A549 treated with RU486 at 1 μM for 4 hours (cell line): ENCODE measurements at places on chromosomes 4 and X. TPM values are rescaled to one million over a fixed set of nuclear protein-coding genes. Genes with fewer than 3 reads are reported as not detected.

Gene SLC6A8
- 8.8 to 12.5 TPM (median 9.8 TPM) in 5 replicates for total RNA-seq

Gene GAGE12F
- not detected in 5 replicates for total RNA-seq

Gene KCNE5
- total RNA-seq, result 0.14 to 0.21 TPM (median 0.19 TPM) in 4 of 5 replicates, not detected in the other

Gene FGFBP1
- total RNA-seq, result 3.7 to 4.5 TPM (median 4.3 TPM) in 5 replicates

Gene PFKFB1
- 0.10 TPM in 1 of 5 replicates, not detected in the others for total RNA-seq

Gene CPE
- 0.81 to 2.0 TPM (median 1.7 TPM) in 5 replicates for total RNA-seq

Gene TMPRSS11B
- not detected in 5 replicates for total RNA-seq

Gene ETDB
- not detected in 5 replicates for total RNA-seq

Gene MPP1
- 16.3 to 17.3 TPM (median 16.8 TPM) in 5 replicates for total RNA-seq

Gene ASMT
- total RNA-seq, result 0.09 to 0.34 TPM (median 0.30 TPM) in 3 of 5 replicates, not detected in the others

Gene GPM6B
- 0.03 to 0.30 TPM in 2 of 5 replicates, not detected in the others for total RNA-seq

Gene TEX28
- not detected in 5 replicates for total RNA-seq

Gene NAA11
- not detected in 5 replicates for total RNA-seq

Gene ZMAT1
- total RNA-seq, result 0.06 TPM in 1 of 5 replicates, not detected in the others

Gene HTT-AS
- not detected in 5 replicates for total RNA-seq

Gene MGST2
- 47.2 to 65.3 TPM (median 52.3 TPM) in 5 replicates for total RNA-seq

Gene MAGIX
- total RNA-seq, result 1.7 to 3.4 TPM (median 2.5 TPM) in 5 replicates

Gene FOXR2
- not detected in 5 replicates for total RNA-seq

Gene PAGE2B
- total RNA-seq, result not detected in 5 replicates

Gene ZNF711
- 0.24 to 1.1 TPM (median 0.89 TPM) in 5 replicates for total RNA-seq

Gene MGAT4D
- not detected in 5 replicates for total RNA-seq

Gene CPLX1
- total RNA-seq, result 0.47 to 0.70 TPM (median 0.51 TPM) in 5 replicates

Gene AMOT
- total RNA-seq, result 0.05 TPM in 1 of 5 replicates, not detected in the others

Gene ZFP92
- 0.31 to 0.62 TPM (median 0.50 TPM) in 5 replicates for total RNA-seq

Gene NDP
- not detected in 5 replicates for total RNA-seq

Gene GPAT3
- 37.8 to 51.1 TPM (median 48.3 TPM) in 5 replicates for total RNA-seq

Gene GC
- total RNA-seq, result not detected in 5 replicates

Gene PAGE5
- not detected in 5 replicates for total RNA-seq

Gene FANCB
- total RNA-seq, result 0.65 to 4.6 TPM (median 3.4 TPM) in 5 replicates

Gene NKX6-1
- total RNA-seq, result 0.17 to 0.82 TPM (median 0.43 TPM) in 5 replicates

Gene GJB1
- 0.19 TPM in 1 of 5 replicates, not detected in the others for total RNA-seq

Gene SHISA3
- 0.05 TPM in 1 of 5 replicates, not detected in the others for total RNA-seq

Gene CFAP47
- total RNA-seq, result not detected in 5 replicates

Gene XK
- 0.27 to 0.54 TPM (median 0.39 TPM) in 5 replicates for total RNA-seq

Gene SMR3B
- total RNA-seq, result not detected in 5 replicates

Gene ZNF674
- total RNA-seq, result 1.9 to 4.2 TPM (median 2.8 TPM) in 5 replicates

Gene RNF128
- total RNA-seq, result 0.06 to 0.09 TPM (median 0.09 TPM) in 3 of 5 replicates, not detected in the others

Gene ALAS2
- total RNA-seq, result not detected in 5 replicates

Gene TCEAL5
- total RNA-seq, result not detected in 5 replicates
